ENCODE measurements at places on chromosomes 6 and 20. TPM values are rescaled to one million over a fixed set of nuclear protein-coding genes. Genes with fewer than 3 reads are reported as not detected.

TFAP2A gene
- total RNA-seq: 2.1 TPM

OTOR gene
- not detected for total RNA-seq

REPS1 gene
- 33.4 TPM for total RNA-seq

DEFB125 gene
- not detected for total RNA-seq

UNC5CL gene
- 0.07 TPM for total RNA-seq

TMEM74B gene
- total RNA-seq: 0.07 TPM

BPIFB4 gene
- not detected for total RNA-seq

NHSL1 gene
- total RNA-seq: 15.4 TPM

ABCC10 gene
- total RNA-seq: 21.7 TPM

HMGCLL1 gene
- 0.07 TPM for total RNA-seq

RAD21L1 gene
- 0.14 TPM for total RNA-seq

SPAG4 gene
- total RNA-seq: 13.7 TPM

ECHDC1 gene
- total RNA-seq: 40.3 TPM

PRDM13 gene
- total RNA-seq: not detected

DUSP15 gene
- not detected for total RNA-seq

KIF6 gene
- total RNA-seq: not detected

DYNLT2 gene
- 0.85 TPM for total RNA-seq

CYP21A2 gene
- not detected for total RNA-seq

MACROD2 gene
- 0.95 TPM for total RNA-seq

NKX2-2 gene
- total RNA-seq: not detected

CCN5 gene
- total RNA-seq: not detected

PKHD1 gene
- total RNA-seq: not detected

TFAP2D gene
- not detected for total RNA-seq

XKR7 gene
- not detected for total RNA-seq

HDGFL1 gene
- total RNA-seq: not detected

SOX12 gene
- 4.3 TPM for total RNA-seq
